ENCODE measurements at places on chromosomes 11 and 22.
A peak's percentile ranks its signal among the peaks of the same experiment; 100 is the strongest.

GRCh38 chr11:39365809-39366436 is 2093.5 kb downstream of the LRRC4C start:
- DNase-seq, result no peak

DNA sequence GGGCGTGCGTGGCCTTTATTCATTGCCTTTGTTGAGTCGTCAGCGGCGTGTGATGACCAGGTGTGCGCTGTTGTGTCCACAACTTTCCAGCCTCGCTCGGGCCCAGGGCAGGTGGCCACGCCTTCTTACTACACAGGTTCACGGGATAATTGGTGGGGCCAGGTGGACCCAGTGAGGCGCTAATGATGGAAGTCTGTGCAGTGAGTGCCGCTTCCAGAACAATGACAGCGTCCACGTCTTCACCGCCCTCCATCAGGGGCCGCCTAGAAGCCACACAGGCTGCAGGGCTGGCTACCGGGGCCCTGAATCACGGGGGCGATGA is 1197.3 kb downstream of the BRD1 start:
- DNase-seq, result no peak

- no peak for DNase-seq
Observed at GRCh38 chr22:24411256-24412004, 16.0 kb upstream of the ADORA2A start.

GRCh38 chr11:81444297-81444696 is 1289.4 kb downstream of the FAM181B start:
- DNase-seq, result no peak

DNA sequence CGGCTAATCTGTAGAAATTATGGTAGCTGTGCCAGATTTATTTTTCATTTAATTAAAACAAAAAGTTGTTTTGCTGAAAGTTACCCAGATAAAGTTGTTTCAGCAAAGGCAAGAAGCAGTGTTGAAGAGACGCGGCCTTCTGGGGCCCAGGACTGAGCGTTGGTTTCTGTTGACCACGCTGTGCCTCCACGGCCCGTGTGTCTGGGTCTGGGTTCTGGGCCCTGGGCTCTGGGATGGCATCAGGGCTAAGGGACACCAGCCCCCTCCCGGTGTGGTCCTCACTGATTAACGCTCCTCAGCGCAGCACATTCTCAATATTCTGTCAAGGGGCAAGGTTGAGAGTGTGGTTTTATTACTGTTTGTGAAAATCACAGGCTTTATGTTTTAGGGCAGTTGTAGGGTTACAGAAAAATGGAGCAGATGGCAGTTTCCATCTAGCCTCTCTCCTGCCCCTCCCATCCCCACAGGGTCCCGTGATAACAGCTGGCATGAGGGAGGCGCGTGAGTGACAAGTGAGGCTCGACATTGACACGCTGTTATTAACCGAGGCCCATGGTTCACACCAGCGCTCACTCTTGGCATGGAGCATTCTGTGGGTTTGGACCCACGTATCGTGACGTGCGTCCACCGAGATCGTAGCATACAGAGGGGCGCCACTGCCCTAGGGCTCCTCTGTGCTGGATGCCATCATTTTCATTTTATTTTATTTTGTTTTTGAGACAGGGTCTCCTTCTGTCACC is 1231.4 kb downstream of the BRD1 start:
- DNase-seq, result no peak

DNA sequence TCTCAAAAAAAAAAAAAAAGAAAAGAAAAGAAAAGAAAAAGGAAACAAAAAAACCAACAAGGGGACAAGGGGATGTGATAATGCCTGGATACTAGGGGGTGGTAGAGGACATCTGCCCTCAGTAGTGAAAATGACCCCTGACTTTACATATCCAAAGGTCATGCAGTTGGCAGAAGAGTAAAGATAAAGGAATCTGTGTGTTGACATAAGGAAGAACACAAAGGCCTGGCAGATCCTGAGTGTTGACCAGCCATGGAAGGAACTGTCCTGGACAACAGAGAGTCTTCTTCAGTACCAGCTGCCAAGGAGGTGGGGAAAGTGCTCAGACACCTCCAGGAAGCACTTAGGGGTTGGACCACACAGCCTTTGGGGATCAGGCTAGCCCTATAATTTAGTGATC is 12.6 kb downstream of the SLC43A1 start:
- no peak for DNase-seq

- DNase-seq, result peak; percentile 78
Observed at GRCh38 chr11:27698872-27699241, 1.4 kb downstream of the BDNF start.

DNA sequence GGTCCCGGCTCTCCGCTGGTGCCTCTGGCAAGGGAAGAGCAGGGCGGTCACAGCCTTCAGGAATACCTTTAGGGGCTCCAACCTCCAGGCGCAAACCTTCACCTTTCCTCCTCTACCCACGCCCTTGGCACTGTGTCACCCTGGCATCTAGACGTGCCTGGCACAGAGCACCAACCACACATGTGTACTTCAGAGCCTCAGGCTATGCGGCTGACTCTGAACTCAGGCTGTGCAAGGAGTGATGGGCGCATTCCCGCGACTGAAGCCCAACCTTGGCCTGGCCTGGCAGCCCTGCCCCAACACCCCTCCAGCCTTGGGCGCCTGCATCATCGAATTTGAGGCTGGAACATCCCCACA is 11.4 kb downstream of the SCARF2 start:
- no peak for DNase-seq

DNA sequence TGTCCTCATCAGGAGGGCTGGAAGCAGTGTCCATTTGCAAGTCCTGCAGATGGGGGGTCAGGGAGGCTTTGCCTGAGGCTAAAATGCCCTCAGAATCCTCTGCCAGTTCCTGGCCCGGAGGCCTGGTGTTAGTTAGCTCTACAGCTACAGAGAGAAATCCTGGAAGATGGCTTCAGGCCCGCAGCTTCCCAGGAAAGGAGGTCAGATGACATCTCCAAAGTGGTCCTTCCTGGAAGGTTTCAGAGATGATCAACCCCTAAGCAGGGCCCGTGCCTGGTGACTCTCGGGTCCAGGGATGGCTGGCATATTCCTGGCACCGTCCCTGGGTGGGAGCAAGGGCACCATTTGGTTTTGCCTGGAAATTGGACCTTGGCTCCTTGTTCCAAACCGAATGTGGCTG is 959.1 kb downstream of the BRD1 start:
- DNase-seq, result no peak

- no peak for DNase-seq
Observed at GRCh38 chr11:90661233-90661632, 438.4 kb upstream of the CHORDC1 start.

DNA sequence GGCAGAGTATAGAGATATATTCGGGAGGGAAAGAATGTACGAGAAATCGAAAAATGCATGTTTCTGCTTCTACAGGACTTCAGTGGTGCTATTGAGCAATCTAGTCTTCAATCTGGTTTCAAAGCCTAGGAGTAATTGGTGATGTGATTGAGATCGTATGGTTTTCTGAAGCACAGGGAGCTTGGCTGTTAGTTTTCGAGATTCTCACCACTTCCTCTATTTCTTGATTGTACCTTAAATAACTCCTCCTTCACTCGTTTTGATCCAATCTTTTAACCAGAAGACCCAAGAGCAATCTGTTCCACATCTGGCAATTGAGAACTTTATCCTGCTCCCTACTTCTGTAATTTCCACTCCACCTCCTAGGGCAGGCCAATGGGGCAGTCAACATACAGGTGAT is 518 bp downstream of the CCDC179 start:
- DNase-seq, result no peak

- peak; percentile 29 for DNase-seq
Observed at GRCh38 chr22:36415415-36416168, 27.8 kb upstream of the MYH9 start.

DNA sequence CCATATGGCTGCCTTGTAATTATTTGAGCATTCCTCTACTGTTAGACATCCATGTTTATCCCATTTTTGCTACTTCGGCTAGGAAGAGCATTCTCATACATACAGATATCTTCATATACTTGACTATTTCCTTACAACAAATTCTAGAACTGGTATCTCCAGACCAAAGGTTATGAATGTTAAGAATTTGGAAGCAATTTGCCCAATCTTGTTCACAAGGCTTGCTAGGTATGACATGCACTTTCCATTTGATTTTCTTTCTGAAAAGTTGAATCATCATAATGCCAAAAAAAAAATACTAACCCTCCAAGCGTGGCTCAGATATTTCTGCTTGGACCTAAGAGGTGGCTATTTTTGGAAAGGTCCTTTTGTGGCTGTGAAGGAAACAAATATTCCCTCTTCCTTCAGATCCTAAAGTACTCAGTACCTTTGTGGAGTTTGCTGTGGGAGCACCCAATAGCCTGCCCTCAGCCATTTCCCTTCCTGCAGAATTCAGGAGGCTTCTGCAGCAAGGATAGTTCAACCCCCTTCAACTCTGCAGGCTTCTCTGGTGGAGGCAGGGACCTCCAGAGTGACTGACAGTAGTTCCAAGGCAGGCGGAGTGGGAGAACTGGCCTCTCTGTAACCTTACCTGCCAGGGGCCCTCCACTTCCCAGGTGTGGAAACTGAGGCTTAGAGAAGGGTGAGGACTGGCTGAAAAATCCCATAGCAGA is 22.0 kb upstream of the CPT1A start:
- DNase-seq, result no peak

DNA sequence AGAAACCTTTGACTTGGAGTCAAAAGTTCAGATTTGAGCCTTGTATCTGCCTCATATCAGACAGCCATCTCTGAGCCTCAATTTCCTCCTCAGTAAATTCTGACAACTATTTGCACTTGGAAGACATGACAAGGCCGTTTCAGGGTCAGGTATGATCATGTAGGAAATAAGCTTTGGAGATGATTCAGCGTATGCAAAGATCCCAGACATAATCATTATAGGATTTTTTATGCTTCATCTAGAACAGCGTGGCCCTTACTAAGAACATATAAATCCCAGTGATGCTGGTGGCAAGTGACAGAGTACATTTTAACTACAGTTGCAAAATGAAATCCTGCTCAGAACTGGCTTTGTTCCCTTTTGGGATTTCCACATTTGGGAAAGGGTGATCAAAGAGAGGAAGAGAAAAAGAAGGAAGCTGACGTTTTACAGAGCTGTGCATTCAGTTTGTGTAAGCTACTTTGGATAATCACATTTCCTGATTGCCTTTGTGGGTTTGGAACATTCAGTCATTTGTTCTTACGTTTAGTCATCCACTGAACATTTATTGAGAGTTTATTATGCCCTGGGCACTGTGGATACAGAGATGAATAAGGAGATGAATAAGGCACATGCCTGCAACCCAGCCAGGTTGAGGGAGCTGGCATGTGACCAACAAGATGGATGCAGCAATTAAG is 81.9 kb upstream of the HEPHL1 start:
- DNase-seq, result no peak

DNA sequence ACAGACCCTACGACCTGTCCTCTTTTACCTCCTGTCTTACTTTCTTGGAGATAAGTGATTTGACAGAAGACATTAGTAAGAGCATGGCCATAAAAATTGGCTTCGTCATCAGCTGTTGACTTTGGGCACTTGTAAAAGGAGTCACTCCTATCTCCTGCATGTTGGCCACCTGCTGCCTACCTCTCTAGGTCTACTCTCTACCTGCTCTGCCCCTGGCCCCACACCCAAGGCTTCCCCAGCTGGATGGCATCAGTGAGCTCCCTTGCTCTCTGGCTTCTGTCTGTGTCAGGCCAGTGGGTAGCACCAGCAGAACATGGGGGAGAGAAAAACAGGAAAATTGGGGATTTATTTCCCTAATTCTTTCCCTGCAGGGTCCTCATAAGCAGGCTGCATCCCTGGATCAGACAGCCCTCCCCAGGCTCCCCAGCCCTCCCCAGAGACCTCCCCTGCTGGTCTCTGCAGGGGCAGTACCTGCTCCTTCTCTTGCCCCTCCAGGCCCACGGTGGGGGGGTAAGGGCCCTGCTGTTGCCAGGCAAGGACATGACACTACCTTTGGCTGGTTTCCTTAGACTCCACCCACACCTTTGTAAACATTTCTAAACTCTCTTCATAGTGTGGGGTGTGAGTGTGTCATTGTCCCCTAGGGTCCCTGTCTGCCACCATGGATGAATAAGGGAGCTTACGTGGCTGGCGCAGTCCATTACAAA is 157.0 kb upstream of the NECTIN1 start:
- DNase-seq, result no peak

- no peak for DNase-seq
Observed at GRCh38 chr22:47020166-47020565, 257.7 kb downstream of the TBC1D22A start.

GRCh38 chr11:118000067-118000849 is 14.1 kb downstream of the IL10RA start:
- no peak for DNase-seq

DNA sequence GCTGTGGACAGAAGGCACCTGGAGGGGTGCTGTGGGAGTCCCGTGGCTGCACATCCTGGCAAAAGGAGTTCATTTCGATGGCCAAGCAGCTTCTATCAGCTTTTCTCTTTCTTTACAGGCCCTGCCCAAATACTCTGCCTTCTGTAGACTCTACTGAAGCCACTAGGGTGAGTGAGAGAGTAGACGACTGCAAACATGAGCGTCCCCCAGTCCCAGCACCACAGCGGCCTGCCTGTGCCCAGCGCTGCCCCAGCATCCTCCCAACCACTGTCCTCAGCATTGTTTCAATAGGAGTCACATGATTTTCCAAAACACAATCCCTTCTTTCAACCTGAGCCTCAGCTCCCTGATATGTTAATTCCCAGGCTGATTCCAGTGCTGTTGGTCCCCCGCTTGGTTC is 110.0 kb downstream of the KIRREL3 start:
- no peak for DNase-seq

- DNase-seq, result no peak
Observed at GRCh38 chr11:32400196-32400595, 35.1 kb downstream of the WT1 start.

GRCh38 chr11:33160587-33160986 is 693 bp downstream of the CSTF3 start:
- DNase-seq, result no peak

DNA sequence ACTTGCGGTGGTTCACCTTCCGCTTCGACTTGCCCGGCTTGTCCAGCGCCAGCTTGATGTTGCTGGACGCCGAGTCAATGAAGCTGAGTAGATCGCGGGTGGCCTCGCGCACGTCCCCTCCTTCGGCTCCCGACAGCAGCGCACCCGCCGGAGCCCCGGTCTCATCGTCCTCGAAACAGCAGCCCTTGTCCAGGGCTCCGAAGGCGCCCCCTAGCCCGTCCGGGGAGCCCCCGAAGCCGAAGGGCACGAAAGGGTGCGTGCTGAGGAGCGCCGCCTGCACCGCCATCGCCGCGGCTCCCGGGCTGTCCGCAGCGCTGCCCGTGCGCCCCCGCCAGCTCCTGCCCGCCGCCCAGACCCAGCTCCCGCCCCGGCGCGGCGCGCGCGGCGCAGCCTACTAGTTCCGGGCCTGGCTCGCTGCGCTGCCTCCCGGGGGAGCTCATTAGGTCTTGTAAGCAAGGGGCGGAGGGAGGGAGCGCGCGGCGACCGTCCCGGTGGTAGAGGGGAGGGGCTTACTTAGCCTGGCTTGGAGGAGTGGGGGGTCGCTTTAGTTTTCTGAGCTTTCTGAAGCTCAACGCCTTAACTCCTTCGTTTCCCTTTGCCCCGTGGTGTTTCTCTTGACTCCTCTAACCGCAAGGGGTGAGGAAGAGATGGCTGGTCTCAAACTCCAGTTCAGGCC is at the start of gene FAM181B:
Gene FAM181B, minus strand, starts transcription at position 421 of the 676 bp plus-strand sequence. Its CDS starts 135 bp downstream, at position 286.
- no peak for DNase-seq

GRCh38 chr11:31417816-31418215 is 48.2 kb downstream of the DNAJC24 start:
- DNase-seq, result no peak

GRCh38 chr11:108468478-108468864 is 1.1 kb upstream of the C11orf65 start:
- DNase-seq, result no peak

All from GM12865 (cell line).